Hematopoietic multipotent progenitor cell treated with erythropoietin and hydrocortisone succinate and interleukin-3 and kit ligand, for 17 days (in vitro differentiated cells): ENCODE measurements at places on chromosomes 16 and 17.

GRCh38 chr17:82013341-82013740 is 9.3 kb downstream of the CENPX start:
- no peak for DNase-seq

DNA sequence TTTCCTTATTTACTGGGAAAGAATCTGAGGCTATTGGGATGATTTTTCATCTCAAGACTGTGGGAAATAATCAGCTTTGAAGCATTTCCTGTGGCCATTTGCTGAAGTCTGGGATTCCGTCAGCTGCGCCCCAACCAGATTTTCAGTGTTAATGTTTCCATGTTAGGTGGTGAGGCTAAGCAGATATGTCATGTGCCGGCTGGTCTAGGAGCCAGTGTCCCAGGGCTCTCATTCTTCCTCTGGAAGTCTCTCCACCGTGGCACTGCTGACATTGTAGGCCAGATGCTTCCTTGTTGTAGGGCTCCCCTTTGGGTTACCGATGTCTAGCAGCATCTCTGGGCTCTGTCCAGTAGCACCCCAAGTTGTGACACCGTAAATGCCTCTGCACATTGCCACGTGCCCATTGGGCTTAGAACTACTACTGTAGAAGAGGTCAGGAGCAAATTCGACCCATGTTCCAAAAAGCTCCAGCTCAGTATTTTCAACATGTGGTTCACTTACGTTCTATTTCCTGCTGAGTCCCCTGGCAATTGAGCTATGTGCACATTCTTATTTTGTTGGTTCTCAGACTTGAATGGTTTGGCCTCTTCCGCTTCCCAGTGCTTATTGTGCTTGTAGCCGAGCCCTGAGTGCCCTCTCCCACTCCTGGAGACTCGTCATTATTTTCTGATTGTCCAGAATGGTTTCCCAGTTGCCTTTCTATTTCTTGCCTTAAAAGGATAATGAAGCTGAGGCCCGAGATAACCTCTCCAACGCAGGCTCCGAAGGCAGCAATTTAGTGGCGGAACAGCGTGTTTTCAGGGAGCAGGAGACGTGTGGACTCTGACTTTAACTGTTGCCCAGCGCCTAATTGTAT is 82.2 kb downstream of the SPECC1 start:
- DNase-seq: no peak

- DNase-seq: no peak
These were observed 24.0 kb downstream of the MYO19 start for GRCh38 chr17:36510636-36511035.

- no peak for DNase-seq
These were observed 178.6 kb downstream of the NTN1 start for GRCh38 chr17:9199571-9200551.

- DNase-seq: no peak
These were observed 5.1 kb upstream of the CD300LD start for GRCh38 chr17:74597069-74597790.

GRCh38 chr17:38602453-38602852 is 3.3 kb downstream of the SRCIN1 start:
- no peak for DNase-seq

GRCh38 chr16:52896478-52897164 is 156.1 kb downstream of the CHD9NB start:
- no peak for DNase-seq

DNA sequence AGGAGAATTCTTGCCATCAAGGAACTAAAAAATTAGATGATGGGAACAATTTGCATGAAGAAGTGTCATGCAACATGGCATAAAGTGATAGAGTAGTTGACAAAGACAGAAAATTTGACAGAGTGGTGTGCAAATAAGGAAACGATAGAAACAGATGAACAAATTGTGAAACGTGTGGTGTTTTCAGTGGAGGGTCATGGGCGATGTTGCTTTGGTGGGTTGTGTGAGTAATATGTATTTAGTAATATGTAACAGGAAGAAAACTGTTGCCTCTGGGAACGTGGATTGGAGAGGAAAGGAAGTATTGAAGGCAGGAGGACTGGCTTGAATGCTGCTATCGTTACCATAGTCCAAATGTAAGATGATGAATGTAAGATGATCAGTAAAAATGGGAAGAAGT is 3.6 kb downstream of the COX10 start:
- DNase-seq: no peak
